ENCODE measurements at places on chromosomes 2 and 18. TPM values are rescaled to one million over a fixed set of nuclear protein-coding genes. Genes with fewer than 3 reads are reported as not detected.

- DNase-seq: no peak
Measured at GRCh38 chr2:190802626-190803209, 77.9 kb upstream of the GLS start.

CRYGD gene
- total RNA-seq: not detected

DNA sequence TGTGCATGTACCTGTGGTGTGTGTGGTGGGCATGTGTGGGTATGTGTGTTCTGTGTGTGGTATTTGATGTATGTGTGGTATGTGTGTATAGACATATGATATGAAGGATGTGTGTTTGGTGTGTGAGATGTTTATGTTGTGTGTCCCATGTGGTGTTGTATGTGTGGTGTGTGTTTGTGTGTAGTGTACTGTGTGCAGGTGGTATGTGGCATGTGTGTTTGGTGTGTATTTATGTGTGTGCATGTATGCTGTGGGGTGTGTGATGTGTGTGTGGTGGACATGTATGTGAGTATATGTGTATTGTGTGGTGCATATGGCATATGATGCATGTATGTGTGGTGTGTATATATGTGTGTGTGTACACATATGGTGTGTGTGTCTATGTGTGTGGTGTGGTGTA, 718.8 kb upstream of the SOX11 start:
- DNase-seq: no peak

DNA sequence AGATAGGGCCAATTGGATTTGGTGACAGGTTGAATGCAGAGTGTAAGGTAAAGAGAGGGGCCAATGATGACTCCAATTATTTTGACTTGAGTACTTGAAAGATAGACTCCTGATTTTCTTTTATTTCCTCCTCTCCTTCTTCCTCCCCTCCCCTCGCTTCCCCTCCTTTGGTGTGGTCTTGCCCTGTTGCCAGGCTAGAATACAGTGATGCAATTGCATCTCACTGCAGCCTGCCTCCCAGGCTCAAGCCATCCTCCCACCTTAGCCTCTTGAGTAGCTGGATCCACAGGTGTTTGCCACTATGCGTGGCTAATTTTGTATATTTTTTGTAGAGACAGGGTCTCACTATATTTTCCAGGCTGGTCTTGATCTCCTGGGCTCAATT, 2.3 kb downstream of the DGUOK start:
- DNase-seq: no peak

EVX2 gene
- not detected for total RNA-seq

AKAIN1 gene
- not detected for total RNA-seq

DNA sequence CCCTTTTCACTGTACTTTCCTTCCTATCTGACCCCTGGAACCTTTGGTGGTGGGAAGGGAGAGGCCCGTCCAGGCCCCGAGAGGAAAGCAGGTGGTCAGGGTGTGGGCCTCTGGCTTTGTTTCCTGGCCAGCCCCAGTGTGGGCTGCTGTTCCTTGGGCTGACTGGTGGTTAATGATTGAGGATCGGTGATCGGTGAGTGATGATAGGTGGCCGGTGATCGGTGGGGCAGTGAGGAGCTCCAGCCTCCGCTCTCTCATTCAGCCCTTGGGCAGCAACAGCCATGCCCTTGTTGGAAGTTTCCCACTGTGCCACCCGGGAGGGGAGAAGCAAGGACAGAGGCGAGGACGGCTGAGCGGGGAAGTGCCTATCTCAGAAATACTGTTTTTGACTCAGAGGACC, 7.3 kb downstream of the ACKR3 start:
- DNase-seq: no peak

GKN1 gene
- not detected for total RNA-seq

CLIP4 gene
- 19.5 TPM for total RNA-seq

GRCh38 chr2:202113571-202114142, 40.6 kb downstream of the KIAA2012 start:
- DNase-seq: peak; percentile 9

ALPP gene
- not detected for total RNA-seq

KCNE4 gene
- total RNA-seq: not detected

YWHAQ gene
- total RNA-seq: 370 TPM

DNA sequence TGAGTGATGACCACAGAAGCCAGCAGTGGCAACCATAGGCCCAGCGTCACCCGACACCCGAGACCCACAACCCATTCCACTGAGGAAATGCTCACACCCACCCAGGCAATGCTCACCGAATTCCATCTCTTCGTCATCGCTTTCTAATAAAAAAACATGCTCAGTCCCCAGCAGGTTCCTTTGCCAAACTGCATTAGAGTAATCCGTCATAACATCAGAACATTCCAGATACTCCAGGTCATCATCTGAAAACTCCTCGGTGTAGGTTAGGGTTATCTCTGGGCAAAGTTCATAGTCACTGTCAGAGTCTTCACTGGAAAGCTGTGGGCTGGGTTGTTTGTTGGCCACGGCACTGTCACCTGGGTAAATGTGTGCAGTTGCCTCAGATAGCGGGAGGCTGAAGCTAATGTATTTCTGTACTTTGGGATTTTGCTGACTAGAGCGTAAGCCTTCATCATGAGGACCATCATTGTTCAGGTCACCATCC, 49.3 kb downstream of the ALPK2 start:
- no peak for DNase-seq

MYCN gene
- total RNA-seq: 0.28 TPM

- DNase-seq: no peak
Measured at GRCh38 chr2:217913436-217913835, 89.4 kb downstream of the TNS1 start.

All from activated CD4-positive, alpha-beta T cell treated with anti-CD3 and anti-CD28 coated beads for 36 hours (primary cell).